ENCODE measurements at places on chromosomes 16 and 17.

- no peak for DNase-seq
Measured at GRCh38 chr16:35011-35677, 18.3 kb downstream of the POLR3K start.

DNA sequence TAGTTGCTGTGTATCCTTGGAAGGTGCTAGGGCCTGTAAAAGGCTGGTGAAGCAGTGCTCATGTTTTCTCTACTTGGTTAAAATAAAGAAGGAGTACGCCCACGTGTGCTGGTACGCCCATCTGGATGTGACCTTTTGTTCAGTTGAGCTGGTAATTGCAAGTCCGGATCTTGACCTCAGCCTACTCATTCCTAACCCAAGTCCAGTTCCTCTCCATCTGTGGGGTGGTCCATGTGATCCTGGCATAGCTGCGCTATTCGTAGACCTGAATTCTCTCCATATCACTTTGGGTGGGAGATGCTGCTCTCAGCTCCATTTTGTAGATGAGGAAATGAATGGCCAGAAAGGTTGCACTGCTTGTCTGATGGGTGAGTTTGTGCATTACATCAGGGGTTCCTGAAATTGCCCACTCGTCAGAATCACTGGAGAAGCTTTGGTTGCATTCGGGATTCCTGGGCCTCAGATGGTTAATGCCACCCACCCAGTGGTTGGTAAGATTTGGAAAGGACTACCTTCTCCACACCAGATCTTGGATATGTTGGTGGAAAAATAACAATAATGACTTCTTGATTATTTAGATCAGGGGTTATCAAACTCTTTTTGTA lies 328.8 kb downstream of the CPPED1 start:
- DNase-seq = no peak

- DNase-seq = no peak
Measured at GRCh38 chr16:78800523-78800922, 701.1 kb downstream of the WWOX start.

GRCh38 chr17:48074322-48075081 lies 26.3 kb downstream of the NFE2L1 start:
- DNase-seq = peak; percentile 75
